ENCODE measurements at places on chromosomes 3 and 15.

DNA sequence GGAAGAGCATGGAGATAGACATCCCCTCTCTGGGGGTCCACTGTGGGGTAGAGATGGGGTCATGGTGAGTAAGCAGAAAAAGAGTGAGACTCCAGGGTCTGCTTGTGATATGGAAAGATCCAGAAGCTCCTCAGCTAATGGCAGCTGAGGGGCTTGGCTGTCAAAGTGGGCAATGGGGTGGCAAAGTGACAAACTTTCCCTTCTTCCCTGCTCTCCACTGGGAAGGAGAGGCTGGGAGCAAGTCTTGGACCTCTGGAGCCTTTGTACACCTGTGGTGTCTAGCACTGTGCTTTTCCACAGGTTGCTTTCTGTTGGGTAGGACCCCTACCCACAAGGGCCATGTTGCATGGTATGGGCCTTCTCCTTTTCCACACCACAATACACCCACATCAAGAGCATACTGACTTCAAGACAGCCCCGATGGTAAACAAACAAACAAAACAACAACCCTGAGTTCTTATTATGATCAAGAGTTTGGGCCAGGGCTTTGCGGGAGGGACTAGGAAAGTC, 3.5 kb downstream of the ITGA11 start:
- DNase-seq, result no peak

- DNase-seq, result no peak
Observed at GRCh38 chr3:52010431-52010830, 14.7 kb upstream of the RPL29 start.

DNA sequence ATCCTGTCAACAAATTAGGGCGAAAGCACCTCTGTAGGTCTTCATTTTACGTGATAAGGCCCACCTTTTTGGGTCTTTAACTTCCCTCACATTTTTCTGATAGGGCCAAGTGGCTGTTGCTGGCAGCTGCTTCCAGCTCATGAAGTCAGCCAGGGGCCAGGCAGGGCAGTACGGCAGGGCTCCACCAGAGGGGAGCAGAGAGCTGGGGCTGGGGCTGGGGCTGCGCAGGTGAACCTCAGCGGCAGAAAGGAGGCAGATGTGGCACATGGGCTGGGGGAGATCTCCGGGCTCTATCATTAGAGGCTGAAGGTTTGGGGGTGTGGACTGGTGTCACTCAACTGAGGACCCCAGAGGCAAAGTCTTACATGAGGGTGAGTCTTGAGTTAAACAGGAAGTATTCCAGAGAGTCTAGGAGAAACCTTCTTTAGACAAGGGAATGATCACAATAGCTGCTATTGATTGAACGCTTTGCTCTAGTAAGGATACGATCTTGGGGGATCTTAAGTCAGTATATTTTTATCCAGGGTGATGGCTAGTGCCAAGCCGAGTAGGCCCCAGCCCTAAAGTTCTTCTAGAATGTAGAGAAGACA, 62.8 kb upstream of the MEX3B start:
- DNase-seq, result peak; percentile 49

DNA sequence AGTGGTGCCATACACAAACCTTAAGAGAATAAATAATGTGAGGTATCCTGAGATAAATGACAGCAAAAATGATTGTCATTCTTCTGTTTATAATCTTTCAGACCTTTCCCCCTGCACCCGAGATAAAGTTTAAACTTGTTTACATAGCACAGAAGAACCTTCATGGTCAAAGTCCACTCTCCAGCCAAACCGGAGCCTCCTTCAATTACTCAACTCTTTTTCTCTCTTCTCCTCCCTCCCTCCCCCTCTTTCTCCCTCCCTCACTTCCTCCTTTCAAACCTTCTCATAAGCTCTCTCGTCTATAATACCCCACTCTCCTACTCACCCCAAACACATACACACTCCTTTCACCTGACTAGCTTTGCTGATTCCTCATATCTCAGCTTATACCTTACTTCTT, 198.9 kb downstream of the EFHB start:
- no peak for DNase-seq

DNA sequence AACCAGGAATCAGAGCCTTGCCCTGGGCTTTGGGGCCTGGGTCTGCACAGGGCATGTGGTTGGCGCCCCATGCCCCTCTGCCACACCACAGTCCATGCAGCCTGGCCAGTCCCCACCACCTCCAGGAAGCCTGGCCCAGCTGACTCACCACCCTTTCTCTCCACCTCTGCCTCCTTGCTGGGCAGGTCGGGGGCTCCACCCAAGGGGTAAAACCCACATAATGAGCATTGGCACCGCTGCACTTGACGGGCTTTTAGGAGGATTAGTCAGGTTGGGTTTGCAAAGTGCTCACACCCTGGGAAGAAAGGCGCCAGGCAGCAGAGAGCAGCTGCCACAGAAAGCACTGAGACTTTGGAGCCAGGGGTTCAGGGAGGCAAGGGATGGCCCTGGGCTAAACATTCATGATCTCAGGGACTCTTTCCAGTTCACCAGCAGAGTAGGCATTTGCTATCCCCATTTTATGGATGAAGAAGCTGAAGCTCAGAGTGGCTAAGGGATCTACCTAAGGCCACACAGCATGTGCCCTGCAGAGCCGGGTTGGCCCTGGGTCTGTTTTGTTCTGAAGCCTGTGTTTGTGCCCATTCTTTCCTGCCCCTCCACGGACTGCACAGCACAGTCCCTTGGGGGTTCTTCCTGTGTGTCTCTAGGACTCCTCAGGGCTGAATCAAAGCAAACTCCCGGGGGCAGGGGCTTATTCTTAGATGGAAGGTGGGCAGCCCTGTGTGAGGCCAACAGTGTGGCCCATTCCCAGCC, 113.4 kb downstream of the ETFA start:
- no peak for DNase-seq

DNA sequence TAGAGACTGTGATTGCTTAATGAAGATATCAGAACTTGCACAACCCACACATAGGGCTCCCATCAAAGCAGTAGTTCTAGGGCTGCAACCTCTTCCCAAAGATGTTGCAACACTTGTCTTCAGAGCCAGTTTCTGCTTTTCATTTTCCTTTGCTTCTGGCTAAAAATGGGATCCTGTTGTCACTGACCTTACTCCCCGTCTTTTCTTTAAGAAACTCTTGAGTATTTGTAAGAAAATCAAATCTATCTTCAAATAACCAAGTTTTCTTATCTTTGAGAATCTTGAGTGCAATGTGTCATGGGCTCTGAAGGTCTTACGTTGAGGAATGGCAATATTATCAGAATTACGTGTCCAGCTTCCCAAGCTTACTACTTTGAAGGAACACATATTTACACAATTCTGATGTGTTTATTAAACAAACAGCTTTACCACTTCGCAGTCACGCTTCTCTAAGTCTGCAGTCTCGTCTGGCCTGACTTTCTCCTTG, 24.1 kb downstream of the CACNA1D start:
- DNase-seq, result no peak

- no peak for DNase-seq
Observed at GRCh38 chr3:38260474-38260873, 5.1 kb upstream of the SLC22A13 start.

- DNase-seq, result no peak
Observed at GRCh38 chr15:38795471-38796245, 231.0 kb upstream of the RASGRP1 start.

DNA sequence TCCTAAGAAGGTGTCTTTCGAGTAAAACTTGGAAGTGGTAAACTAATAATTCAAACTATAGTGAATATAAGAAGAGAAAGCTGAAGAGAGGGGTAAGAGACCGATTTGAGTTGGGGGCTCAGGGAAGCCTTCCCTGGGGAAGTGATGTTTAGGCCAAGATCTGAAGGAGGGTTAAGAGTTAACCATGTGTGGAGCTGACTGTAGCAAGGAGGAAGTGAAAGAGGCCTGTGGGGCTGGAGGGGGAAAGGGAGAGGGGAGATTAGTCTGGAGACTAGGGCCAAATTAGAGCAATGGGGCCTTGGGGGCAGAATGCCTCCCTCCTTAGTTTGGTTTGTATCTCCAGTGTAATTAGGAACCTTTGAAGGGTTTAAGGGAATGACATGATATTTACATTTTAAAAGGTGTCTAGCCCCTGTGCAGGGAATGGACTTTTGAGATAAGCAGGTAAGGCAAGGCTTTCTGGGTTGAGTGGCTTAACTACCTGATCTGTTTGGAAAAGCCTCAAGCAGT, 2.2 kb downstream of the ZNF592 start:
- no peak for DNase-seq

- no peak for DNase-seq
Observed at GRCh38 chr3:58235970-58236369, 1.6 kb upstream of the ABHD6 start.

DNA sequence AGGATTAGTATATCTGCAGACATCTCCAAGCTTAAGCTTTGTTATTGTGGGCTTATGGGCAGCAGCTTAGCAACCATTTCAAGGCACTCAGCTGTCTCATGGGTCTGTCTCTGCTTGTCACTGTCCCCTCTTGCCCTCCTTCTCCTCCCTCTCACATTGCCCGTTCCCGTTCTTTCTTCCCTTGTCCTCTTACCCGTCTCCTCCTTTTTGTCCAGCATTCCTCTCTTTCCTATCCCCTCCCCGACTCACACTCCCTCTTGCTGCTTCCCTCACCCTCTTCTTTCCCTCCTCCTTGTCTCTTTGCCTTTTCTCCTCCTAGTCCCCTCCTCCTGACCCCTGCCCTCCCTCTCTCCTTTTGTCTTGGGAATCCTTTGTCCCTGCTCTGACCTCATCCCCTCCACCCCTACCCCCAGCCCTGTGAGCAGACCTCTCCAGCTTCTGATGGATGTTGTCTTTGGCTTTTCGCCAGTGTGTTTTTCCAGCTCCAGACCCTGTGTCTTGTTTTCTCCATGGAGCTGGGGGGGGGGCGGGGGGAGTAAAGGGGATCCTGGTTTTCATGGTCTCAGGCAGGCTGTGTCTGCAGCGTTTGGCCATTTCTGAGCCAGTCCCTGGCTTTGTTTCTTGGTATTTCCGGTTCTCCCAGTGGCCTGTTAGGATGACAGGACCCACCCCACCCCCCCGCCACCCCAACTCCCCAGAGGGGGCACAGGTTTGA, 47.9 kb upstream of the TRAK1 start:
- no peak for DNase-seq

DNA sequence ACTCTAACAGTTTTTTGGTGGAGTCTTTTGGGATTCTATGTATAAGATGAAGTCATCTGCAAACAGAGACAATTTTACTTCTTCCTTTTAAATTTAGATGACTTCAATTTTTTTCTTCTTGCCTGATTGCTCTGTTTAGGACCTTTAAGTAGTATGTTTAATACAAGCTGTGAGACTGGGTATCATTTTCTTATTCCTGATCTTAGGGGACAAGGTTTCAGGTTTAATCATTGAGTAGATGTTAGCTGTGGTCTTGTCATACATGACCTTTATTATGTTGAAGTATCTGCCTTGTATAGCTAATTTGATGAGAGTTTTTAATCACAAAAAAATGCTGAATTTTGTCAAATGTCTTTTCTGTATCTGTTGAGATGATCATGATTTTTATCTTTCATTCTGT, 20.6 kb downstream of the GRM2 start:
- no peak for DNase-seq

DNA sequence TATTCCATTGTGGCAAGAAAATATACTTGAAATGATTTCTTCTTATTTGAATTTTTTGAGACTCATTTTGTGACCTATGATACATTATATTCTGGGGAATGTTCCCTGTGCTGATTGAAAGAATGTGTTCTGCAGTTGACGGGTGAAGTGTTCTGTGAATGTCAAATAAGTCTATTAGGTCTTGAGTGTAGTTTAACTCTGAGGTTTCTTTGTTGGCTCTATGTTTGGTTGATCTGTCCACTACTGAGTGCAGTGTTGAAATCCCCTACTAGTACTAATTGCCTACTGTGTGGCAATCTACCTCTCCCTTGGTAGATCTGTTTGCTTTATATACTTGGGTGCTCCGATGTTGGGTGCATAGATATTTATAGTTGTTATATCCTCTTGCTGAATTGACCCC, 46.3 kb upstream of the VEPH1 start:
- DNase-seq, result no peak

DNA sequence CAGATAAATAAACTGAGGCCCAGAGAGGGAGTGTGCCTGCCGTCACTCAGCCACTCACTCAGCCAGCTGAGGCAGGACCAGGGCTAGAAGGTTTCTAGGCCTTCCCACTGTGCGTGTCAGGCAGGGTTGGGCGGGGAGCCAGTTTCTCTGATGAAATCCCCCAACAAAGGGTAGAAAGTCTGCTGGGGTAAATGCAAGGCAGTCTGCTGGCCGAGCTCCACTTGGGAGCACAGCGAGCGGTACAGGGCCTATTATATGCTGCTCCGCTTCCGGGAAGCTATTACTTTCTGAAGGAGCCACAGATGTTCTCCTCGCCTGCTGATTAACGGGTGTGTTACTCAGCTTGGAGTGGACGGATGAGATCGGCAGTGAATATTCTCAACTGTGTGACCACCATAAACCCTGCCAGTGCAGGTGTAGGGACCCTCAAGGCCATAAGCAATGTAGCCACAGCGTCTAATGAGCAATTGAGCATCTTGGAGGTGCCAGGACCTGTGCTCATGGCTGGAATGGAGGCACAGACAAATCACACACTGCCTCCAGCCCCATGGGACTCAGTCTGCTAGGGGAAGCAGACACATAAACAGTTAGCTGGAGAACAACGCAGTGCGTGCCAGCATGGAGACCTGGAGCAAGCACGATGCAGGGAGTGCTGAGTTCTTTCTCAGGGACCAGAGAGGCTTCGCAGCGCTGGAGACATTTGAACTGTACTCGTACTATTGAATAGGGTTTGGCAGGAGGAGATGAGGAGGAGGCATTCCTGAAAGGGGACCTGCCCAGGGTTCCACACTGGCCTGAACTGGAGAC, 42.1 kb downstream of the CORO2B start:
- no peak for DNase-seq

DNA sequence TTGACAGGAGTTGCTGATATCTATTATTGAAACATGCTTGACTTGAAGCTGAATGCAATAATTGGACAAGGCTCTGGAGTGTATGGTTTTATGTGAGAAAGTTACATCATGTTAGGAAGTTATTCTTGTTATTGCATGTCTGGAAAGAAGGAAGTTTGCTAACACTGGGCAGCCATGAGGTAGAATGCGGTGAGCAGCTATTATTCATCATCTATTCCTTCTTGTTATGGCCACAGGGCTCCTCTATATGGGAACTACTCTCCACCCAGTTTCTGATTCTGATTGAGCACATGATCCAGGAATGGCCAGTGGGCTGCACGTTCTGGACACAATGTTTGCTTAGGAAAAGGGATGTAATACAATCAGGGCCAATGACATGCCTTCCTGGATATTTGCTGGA, 37.8 kb upstream of the SCN5A start:
- no peak for DNase-seq

- no peak for DNase-seq
Observed at GRCh38 chr3:78666470-78666800, 1101.4 kb downstream of the ROBO1 start.

- no peak for DNase-seq
Observed at GRCh38 chr3:133475245-133476010, 75.6 kb downstream of the BFSP2 start.
